Ascending aorta (tissue), 2 donors: ENCODE measurements at places on chromosomes 5 and 9. TPM values are rescaled to one million over a fixed set of nuclear protein-coding genes. Genes with fewer than 3 reads are reported as not detected.

- no peak for DNase-seq
These were observed 158.1 kb downstream of the FGF1 start for GRCh38 chr5:142527664-142528295.

DNA sequence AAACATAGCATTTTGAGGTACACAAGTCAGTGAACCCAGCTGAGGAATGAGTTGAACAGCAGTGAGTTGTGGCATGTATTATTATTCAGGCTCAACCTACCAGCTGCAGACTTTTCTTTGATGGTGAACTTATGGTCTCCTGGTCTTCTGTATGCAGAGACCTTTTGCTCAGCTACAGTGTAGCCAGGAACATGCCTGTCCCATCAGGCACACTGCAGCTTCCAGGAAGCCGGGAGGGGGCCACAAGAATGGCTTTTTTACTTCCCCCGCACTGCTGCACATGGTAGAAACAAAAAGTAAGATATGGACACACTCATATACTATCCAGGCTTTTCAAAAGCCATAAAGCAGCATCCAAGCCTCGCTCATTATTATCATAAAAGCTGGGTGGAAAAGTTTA lies 65.3 kb upstream of the PLPP1 start:
- DNase-seq = no peak

GRCh38 chr9:107158321-107158720 lies 124.8 kb upstream of the RAD23B start:
- DNase-seq = no peak

The NOXA1 gene
- total RNA-seq = 6.9 TPM
